Urothelium cell line (cell line): ENCODE measurements at places on chromosomes 3 and 15.

DNA sequence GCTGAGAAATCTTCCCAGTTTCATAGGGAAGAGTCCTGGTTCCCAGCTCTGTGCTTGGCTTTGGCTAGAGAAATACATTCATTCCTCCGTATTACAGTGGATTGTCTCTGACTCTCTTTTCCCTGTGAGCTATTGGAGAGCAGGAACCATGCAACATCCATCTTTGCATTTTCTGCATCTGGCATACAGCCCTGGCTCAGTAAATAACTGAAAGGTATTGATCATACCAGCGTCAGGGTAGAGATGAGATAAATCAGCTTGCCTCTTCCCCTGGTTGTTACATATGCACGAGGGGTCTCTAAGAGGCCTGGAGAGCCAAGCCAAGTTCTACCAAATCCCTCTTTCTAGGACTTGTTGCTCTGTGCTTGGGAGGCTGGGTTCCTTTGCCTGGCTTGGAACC, 35.2 kb downstream of the FOXB1 start:
- no peak for DNase-seq

- DNase-seq: no peak
Observed at GRCh38 chr15:92763459-92763858, 107.9 kb upstream of the FAM174B start.

DNA sequence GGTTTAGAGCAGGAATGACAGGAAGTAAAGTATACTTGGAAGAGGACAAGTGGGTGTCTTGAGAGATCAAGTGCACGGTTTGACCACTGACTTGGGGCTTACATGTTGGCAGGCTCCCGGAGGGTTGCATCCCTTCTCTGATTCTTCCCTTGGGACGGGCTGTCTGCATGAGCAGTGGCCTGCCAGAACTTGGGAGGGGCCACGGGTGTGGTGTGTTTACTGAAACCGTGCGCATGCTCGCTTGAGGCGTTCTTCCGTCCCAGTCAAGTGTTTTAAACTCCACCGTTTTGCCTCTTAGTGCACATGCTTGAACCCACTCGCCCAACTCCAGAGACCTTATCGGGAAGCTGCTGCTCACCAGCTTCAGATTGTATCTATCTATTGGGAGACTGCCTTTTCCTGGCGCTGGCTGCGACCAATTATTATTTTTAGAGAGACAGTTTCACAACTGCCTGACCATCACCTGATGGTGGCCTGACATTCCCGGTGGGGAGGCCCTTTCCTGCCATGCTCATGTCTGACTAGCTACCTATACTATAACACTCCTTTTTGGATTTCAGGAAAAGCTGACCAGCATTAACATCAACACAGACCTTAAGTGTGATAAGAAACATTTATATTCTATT, 14.9 kb upstream of the C3orf22 start:
- DNase-seq: peak; percentile 72

DNA sequence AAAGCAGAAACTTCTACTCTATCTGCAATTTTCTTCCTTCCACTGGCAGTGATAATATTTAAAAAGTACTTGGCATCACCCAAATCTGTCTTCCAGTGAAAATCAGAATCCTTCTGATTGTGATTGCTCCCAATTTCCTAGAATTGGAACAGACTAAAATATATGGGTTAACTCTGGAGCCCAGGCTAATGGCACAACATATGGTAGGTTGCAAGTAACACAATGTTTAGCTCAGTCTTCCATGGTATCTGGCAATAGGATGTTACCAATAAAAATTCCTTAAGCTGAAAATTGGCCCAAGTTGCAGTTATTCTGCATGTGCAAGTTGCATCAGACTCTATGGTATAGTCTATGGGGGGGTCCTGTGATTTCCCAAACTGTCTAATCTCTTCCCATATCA, 273.5 kb upstream of the ADAMTS9 start:
- DNase-seq: no peak

DNA sequence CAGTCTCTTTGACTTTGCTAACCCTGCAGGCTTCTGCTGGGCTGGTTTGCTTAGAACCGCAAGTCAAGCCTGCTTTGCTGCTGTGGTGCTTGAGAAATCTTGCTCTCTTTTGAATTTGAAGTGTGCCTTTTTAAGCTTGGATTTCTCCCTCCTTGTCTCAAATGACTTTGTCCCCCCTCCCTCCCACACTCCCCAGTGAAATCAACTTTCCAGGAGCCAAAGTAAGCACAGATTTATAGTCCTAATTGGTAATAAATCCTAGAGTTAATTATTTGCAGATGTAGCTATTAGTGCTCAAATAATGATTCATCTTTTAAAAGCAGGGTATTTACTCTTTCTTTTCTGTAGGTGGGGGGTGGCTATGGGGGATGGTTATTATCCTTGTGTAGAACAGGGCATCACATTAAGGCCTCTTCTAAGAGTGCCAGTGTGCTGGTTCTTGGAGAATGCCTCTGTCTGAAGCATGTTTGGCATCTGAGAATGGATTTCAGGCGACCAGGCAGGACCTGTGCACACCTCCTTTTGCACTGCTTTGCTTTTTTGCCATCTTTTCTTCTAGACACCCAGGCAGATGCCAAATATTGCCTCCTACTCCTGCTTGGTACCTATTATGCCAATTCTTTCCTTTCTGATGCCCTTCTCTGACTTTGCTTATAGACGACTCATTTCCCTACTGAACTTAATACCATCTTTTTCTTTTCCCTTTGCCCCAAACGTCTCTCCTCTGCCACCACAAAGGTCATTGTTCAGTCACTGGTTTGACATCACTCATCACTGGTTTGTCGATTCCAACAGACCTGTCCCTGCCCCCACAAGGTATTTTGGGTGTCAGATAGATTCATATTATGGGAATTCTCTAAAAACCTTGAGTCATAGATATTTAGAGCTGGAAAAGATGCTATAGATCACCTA, 50.7 kb downstream of the CLDN11 start:
- DNase-seq: no peak

DNA sequence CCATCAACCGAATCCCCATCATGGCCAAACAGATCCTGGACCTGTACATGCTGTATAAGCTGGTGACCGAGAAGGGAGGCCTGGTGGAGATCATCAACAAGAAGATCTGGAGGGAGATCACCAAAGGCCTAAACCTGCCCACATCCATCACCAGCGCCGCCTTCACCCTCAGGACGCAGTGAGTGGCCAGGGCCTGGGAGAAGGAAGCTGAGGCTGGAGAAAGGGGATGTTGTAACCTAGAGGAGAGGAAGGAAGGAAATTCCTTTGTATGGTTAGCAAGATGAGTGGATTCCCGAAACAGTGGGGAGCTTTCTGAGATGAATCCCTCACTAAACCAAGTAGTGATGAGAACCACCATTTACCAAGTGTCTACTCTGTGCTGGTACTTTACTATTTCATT, 25.8 kb upstream of the CLK3 start:
- DNase-seq: no peak

DNA sequence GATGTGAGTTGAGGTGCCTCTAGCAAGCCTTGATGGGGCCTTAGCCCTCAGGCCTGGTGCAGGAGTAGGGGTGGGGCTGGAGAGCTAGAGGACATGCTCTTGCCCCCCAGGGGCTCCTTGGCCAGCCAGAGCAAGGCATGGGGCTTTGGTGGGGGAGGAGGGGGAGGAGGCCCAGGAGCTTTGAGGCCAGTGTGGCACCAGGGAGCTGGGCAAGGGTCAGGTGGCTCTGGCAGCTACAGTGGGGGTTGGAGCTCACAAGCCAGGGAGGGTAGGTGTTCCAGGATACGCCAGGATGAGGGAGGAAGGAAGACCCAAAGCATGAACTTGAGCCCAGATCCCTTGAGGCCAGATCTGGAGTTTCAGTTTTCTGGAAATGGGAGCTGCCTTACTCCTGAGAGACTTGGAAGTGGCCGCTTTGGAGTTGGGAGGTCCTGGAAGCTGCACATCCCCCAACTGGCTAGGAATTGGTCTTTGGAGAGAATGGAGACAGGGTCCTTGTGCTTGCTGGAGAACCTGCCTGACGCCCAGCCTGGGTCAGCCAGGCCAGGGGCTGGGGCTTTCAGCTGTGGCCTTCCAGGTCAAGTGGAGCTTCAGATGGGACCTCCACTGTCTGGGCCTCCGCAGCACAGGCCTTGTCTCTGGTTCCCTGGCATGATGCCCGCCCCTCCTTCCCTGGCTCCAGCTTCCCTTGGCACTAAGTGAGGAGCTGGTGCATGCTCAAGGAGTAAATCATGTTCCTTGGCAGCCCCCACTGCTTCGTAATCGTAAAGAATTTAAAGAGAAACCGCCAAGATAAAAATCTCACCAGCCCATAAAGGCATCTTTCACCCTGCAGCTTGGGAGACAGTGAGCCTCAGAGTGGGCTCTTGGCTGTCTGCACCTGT, 8.7 kb downstream of the SEMA3F start:
- DNase-seq: peak; percentile 88

- no peak for DNase-seq
Observed at GRCh38 chr3:173789530-173790162, 392.1 kb downstream of the NLGN1 start.

DNA sequence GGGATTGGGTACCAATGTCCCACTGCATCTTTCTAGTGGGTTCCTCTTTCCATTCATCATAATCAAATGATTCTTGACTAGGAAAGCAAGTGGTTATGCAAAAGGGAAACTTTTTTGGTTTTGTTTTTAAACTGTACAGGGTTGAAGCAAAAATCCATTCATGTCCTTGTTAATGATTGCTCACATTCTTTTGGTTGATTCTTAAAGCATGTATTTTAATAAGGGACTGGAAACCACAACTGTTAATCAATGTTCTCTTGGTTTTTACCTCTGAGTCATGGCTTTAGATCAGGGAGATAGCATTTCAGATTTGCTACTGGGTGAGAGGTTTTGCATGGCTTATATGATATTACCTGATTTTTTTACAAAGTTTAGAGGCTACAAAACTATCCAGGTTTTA, 371.7 kb upstream of the RGMA start:
- DNase-seq: no peak

GRCh38 chr15:77473328-77473727, 52.6 kb downstream of the HMG20A start:
- no peak for DNase-seq
